ENCODE measurements at places on chromosomes 2 and 18.

DNA sequence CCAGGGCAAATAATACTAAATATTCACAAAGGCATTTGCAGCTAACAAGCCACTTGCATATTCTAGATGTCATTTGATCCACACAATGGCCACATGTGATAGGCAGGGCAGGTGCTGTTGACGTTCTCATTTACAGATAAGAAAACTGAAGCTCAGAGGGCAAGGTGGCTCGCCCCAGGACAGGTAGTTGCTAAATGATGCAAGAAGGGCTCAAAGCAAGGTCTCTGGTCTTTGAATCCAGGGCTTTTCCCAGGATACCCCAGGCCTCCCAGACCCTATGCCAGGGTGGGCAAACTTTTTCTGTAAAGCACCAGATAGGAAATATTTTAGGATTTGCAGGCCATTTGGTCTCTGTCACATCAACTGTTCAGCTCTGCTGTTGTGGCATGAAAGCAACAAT is 35.1 kb downstream of the LOXHD1 start:
- ATAC-seq, result no peak

GRCh38 chr2:184877909-184878308 is 279.6 kb downstream of the ZNF804A start:
- no peak for ATAC-seq

GRCh38 chr2:218095853-218096252 is 26.8 kb downstream of the RUFY4 start:
- no peak for ATAC-seq

DNA sequence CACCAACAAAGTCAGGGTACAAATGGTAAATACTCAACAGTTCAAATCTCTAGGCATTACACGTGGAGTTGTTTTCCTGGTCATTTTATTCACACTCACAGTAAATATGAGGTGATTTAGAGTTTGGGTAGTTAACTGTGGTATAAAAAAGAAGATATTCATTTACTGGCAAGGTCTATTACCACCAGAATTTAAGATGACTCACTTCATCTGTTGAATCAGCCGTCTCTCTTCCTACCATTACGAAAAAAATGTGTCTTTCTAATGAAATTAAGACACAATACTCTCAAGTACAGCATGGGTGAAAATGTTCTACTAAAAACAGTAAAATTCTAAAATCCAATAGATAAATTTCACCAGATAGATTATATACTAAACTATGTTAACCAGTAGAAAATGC is 21.0 kb upstream of the GPR75 start:
- no peak for ATAC-seq

- ATAC-seq, result no peak
Measured at GRCh38 chr2:239351687-239352086, 49.1 kb downstream of the HDAC4 start.

Data from stimulated activated memory B cell treated with anti-CD40 and anti-IgM and Interleukin-4, amounts not matched to agents 10 μg/mL and 1 μg/mL and 100 μg/mL, for 72 hours (primary cell).